ENCODE measurements at places on chromosomes 4 and X. TPM values are rescaled to one million over a fixed set of nuclear protein-coding genes. Genes with fewer than 3 reads are reported as not detected.
A peak's percentile ranks its signal among the peaks of the same experiment; 100 is the strongest.

DNA sequence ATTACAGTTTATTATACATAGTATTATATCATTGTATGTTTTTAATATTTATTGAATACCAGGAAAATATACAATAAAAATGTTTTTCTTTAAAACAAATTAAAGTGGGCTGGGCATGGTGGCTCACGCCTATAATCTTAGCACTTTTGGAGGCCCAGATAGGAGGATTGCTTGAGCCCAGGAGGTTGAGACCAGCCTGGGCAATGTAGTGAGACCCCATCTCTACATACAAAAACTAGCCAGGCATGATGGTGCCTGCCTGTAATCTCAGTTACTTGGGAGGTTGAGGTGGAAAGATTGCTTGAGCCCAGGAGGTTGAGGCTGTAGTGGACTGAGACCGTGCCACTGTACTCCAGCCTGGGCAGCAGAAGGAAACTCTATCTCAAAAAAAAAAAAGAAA, 38.3 kb upstream of the PDS5A start:
- DNase-seq, result no peak

- no peak for DNase-seq
Observed at GRCh38 chr4:90994851-90995574, 867.8 kb downstream of the CCSER1 start.

DNA sequence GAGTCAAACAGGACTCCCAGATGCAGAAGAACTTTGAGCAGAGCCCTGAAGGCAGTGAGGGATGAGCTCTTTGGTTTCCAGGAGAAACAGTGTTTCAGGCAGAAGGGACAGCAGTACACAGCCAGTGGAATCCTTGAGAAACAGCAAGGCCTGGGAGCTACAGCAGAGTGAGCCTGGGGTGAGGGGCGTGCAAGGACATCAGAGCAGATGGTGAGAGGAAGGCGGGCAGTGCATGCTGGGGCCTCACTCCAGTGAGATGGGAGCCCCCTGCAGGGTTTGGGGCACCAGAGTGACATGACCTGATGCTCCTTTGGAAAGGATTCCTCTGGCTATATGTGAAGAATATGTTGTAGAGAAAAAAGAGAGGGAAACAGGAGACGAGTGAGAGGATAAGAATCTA, 98.1 kb upstream of the EGFL6 start:
- no peak for DNase-seq

GRCh38 chrX:137565318-137565904, 516 bp upstream of the ZIC3 start:
- no peak for DNase-seq

- no peak for DNase-seq
Observed at GRCh38 chrX:50615570-50616158, 145.0 kb upstream of the DGKK start.

DNA sequence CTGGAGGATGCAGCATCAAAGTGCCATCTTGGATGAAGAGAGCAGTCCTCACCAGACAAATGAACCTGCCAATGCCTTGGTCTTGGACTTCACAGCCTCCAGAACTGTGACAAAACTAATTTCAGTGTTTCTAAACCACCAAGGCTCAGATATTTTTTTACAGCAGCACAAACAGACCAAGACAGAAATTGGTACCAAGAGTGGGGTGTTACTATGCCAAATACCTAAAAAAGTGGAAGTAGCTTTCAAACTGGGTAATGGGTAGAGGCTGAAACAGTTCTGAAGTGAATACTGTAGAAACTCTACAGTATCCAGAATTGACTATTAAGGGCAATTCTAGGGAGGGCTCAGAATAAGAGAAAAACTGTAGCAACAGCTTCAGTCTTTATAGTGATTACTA, 170.8 kb downstream of the STK32B start:
- DNase-seq, result no peak

DGKK gene
- under 0.01 TPM for total RNA-seq

CXCL6 gene
- total RNA-seq, result 17.1 TPM

GRCh38 chr4:32180086-32180485, 1459.9 kb downstream of the PCDH7 start:
- no peak for DNase-seq

DNA sequence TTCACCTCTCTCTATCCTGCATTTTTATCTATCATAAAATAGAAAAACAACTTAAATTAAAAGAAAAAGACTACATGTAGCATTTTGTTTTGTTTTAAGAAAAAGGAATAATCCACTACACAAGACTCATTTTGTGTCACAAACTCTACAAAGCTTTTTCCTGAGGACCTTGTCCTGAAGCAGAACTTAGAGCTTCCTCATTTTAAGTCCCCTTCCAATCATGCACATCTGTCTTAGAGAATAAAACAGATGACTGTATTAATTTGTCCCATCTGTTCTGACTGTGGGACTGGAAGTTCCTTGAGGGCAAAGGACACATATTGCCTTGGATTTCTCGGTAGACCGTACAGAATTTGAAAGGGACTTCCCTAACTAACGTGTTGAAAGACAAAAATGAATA, 218.5 kb downstream of the COL25A1 start:
- DNase-seq, result no peak

DNA sequence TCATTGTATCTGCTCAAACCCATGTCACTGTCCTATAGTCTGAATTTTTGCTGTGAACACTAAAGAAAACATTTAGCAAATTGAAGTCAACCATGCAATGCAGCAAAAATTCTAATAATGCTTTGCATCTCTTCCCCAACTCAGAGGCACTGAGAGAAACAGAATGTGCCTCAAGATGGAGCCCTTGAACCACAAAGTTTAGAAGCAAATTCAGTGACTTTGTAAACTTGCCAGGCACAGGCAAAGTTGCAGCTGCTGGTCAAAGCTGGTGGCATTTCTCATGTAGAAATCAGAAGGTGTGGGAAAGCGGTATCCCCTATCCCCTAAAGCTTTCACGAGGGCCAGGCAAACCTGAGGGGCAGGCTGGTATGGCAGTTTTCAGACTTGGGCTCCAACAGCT, 121.7 kb upstream of the DIPK2B start:
- peak; percentile 19 for DNase-seq

GRCh38 chrX:133677123-133678063, 262.1 kb upstream of the GPC4 start:
- no peak for DNase-seq

HSFX1 gene
- 0.51 TPM for total RNA-seq

EDA gene
- total RNA-seq, result 1.6 TPM

GRCh38 chrX:17542123-17542522, 167.1 kb downstream of the NHS start:
- no peak for DNase-seq

TLR1 gene
- 0.98 TPM for total RNA-seq

PAK3 gene
- 4.5 TPM for total RNA-seq

Data from epithelial cell of proximal tubule (primary cell).